SHP77 treated with DMSO at 0.1 percent for 48 hours (cell line): ENCODE measurements at places on chromosomes 16 and 17.
A peak's percentile ranks its signal among the peaks of the same experiment; 100 is the strongest.

- no peak for DNase-seq
These were observed 9.0 kb downstream of the CANT1 start for GRCh38 chr17:79000396-79001189.

- DNase-seq: no peak
These were observed 98.0 kb downstream of the CDK5R1 start for GRCh38 chr17:32584792-32585191.

DNA sequence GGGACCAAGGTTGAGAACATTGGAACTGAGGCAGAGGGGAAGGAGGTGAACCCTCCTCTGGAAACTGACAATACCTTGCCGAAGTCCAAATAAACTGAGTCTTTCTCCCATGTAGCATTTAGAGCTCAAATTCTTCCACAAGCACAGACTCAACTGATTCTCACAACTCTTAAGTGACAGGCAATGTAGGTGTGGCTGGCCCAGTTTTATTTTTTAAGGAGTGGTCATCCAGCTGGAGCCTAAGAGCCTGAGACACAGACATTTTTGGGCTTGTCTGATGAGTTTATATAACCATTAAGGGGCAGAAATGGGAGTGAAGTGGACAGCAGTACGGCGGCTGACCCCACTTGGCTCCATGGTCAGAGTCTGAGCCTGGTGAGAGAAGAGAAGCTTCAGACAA, 10.8 kb downstream of the RCVRN start:
- no peak for DNase-seq

GRCh38 chr16:66491716-66492064, 58.2 kb downstream of the TK2 start:
- no peak for DNase-seq

GRCh38 chr17:14693382-14693781, 392.5 kb downstream of the HS3ST3B1 start:
- DNase-seq: no peak

DNA sequence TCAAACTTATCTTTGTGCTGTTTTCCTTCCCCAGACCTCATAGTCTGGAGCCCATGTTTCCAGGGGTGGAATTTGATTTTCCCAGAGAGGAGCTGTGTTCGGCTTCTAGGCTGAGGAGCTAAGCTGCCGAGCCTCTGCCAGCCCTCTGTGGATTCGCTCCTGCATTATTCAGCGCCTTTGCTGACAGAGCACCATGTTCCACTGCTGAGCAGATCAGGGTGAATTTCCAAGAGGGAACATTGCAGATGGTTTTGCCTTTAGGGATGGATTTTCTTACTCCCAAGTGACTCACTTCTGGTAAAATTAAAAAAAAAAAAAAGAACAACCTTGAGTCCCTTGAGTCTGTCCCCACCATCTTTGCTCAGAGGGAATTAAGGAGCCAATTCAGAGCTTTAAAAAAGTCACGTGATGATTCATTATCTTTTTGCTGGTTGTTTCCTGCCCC, 229.5 kb downstream of the PRKCA start:
- DNase-seq: no peak

GRCh38 chr17:50029185-50029584, 26.7 kb upstream of the ITGA3 start:
- DNase-seq: no peak

DNA sequence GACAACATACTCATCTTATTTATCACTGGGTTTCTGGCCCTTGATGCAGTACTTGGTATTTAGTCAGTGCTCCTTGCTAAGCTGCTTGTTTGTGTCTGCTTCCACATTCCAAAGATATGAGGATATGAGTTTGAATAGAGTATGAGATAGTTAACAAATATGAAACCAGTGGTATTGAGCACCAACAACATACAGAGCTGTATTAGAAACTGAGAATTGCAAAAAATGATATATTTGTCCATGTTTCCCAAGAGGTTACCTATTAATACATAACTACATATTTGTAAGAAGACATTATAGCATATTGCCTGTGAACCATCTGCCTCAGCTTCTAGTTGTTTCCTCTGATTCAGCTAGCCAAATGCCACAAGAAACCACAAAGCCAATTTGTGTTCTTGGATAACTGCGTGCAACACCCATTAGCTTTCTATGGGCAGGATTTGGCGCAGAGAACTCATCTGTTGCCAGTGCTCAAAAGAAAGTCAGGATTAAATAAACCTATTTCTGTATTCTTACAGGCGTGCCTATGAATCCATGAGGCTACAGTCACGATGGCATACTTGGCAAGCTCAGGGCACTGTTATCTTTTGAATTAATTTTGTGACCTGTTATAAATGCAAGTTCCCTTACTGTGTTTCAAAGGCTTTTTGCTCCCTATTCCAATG, 194.4 kb downstream of the MAP2K6 start:
- no peak for DNase-seq

- peak; percentile 71 for DNase-seq
These were observed 38.3 kb upstream of the CRHR1 start for GRCh38 chr17:45745601-45746494.

- no peak for DNase-seq
These were observed 21.5 kb downstream of the LPCAT2 start for GRCh38 chr16:55530316-55530856.

DNA sequence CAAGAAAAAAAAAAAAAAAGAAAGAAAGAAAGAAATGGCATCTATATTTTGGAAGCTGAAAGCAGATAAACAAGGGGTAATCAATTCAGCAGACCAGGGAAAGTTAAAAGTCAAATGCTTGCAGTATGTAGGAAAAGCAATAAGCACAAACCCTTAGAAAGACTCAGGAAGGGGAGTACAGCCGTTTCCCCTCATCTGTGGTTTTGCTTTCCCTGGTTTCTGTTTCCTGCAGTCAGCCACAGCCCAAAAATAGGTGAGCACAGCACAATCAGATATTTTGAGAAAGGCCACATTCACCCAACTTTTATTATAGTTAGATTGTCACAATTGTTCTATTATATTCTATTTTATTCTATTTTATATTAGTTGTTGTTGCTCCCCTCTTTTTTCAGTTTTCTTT, 14.4 kb upstream of the ALOX12 start:
- DNase-seq: no peak

DNA sequence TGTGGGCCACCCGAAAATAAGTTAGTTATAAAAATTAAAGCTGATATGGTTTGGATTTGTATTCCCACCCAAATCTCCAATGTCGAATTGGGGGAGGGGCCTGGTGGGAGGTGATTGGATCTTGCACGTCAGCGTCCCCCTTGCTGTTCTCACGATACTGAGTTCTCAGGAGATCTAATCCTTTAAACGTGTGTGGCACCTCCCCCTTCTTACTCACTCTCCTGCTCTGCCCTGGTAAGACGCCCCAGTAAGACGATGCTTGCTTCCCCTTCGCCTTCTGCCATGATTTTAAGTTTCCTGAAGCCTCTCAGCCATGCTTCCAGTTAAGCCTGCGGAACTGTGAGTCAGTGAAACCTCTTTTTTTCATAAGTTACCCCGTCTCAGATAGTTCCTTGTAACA, 35.4 kb downstream of the SYCE1L start:
- no peak for DNase-seq

GRCh38 chr17:10332515-10332914, 40.3 kb downstream of the MYH13 start:
- no peak for DNase-seq

GRCh38 chr16:70753694-70754325, 47.1 kb downstream of the VAC14 start:
- DNase-seq: no peak

DNA sequence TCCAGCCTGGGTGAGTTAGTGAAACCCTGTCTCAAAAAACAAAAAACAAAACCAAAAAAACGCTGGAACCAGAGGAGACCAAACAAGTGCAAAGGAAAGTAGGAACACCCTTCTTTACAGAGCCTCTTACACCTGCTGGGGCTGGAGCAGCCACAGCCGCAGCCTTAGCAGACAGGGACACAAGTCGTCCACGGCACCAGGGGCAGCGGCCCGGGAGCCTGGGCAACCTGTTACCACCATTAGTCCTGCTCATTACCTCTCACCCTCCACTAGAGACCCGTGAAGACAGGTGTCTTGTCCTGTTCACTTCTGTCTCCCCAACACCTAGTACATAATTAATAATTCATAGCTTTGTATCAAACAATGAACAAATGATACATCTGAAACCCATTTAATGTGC, 83.6 kb downstream of the C16orf78 start:
- DNase-seq: no peak

GRCh38 chr17:3692346-3692745, 3.6 kb downstream of the P2RX5 start:
- no peak for DNase-seq

DNA sequence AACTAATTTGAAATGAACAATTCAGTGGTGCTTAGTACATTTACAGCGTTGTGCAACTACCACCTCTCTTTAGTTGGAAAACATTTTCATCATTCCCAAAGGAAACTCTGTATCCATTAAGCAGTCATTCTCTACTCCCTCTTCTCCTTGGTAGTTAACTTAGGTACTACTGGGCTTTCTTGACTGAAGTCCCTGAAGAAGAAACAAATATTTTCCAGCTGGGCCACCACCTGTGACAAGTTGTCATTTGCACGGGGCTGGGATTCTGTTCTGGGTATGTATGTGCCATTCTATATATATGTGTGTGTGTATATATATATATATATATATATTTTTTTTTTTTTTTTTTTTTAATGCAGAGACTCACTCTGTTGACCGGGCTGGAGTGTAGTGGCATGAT, 15.4 kb upstream of the RMI2 start:
- DNase-seq: no peak

DNA sequence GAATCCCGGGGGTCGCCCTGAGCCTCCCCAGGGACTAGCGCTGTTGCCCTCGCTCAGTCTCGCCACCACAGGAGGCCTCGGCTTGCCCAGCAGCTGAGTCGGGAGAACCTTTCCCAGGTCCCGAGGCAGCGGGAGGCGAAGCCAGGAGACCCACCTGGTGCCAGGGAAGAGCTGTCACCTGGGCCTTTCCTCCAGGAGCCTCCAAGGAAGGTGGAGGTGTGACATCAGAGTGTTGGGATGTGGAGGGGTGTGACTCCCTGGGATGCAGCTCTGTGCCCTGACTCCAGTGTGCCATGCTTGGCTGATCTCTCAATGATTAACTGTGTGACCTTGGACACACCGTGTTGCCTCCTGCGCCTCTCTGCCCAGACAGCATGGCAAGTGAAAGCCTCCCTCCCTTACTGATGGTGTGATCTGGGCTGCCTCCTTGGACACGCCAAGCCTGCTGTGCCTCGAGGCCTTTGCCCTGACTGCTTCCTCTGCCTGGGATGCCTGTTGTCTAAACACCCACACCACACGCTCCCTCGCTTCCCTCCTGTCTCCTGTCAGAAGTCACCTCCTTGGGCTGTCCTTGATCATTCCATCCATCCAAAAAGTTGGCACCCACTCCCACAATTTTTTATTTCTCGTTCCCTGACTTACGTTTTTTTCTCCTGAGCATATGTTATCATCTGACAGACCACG, 88.0 kb downstream of the CMIP start:
- no peak for DNase-seq

DNA sequence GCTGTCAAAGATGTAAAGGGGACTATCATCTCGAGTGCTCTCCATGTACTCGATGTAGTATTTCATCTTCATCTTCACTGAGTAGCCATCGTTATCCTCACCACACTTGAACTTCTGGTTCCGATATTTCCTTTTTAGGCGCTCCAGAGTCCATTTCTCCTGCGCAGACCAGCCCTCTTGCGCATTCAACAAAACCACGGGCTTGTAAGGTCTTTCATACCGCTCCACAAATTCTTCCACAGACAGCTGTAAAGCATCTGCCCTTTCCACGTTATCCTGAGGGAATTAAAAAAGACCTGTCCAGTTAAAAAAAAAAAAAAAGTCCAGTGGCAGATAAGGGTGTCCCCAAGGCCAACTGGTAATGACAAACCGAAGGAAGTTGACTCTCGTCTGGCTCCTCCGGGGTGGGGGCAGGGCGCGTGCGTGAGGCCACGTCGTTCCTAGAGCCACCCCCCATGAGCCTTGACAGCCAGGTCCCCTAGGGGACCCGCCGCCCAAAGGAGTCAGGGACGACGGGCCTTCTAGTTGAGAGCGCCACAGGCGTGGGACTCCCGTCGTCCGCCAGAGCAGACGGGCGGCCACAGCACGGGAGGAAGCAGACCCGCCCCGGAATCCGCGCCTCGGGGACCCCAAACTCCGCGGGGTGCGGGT, 701 bp downstream of the JMJD6 start:
- DNase-seq: no peak

DNA sequence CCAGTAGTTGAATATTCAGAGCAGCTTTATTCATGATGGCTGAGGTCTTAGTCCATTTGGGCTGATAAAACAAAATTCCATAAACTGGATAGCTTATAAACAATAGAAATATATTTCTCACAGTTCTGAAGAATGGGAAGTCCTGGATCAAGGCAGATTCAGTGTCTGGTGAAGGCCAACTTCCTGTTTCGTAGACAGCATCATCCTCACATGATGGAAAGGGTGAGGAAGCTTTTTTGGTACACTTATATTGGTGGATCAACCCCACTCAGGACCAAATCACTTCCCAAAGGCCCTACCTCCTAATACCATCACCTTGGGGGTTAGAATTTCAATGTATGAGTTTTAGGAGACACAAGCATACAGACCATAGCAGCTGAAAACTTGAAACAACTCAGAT, 224.2 kb downstream of the CYB561 start:
- no peak for DNase-seq

GRCh38 chr17:27295945-27296344, 2.0 kb downstream of the WSB1 start:
- DNase-seq: no peak

DNA sequence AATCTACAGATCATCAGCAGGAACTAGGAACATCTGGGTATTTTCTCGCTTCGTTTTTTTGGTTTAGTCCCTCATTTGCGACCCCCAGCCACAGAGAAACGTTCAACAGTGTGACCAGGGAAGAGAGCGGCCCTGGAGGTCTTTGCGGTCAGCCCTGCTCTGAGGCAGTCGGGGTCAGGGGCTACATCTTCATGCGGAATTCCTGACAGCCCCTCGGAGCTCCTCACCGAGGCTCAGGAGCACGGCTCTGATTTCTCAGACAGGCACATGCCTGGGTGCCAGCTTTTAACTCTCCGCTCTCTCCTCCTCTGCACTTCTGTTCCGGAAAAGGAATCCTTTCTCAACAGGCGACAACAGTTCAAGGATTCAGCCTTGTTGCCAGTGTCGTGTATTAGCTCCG, 8.0 kb upstream of the WDR45B start:
- no peak for DNase-seq

DNA sequence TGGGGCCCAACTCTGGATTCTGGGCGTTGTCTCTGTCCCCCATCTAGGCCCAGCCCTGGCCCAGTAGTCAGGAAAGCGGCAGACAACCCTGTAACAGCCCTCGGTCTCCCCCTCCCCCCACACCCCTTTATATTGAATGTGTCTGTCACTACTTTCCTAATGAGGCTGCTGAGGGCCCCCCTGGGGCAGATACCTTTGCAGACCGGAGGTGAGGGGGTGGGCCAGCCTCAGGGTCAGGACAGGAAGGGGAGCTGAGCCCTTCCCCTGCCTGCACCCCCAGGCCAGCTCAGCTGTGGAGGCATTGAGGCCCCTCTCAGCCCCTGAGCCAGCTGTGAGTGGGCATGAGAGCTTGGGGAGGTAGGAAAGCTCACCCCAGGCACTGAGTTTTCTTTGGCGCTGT, 17.1 kb downstream of the RAI1 start:
- no peak for DNase-seq
